CD4-positive, alpha-beta memory T cell (primary cell): ENCODE measurements at places on chromosomes 3 and 15. TPM values are rescaled to one million over a fixed set of nuclear protein-coding genes. Genes with fewer than 3 reads are reported as not detected.

Gene AQR
- 42.8 TPM for total RNA-seq

Gene ECE2
- total RNA-seq = not detected

Gene STRIT1
- total RNA-seq = not detected

Gene LCTL
- total RNA-seq = not detected

DNA sequence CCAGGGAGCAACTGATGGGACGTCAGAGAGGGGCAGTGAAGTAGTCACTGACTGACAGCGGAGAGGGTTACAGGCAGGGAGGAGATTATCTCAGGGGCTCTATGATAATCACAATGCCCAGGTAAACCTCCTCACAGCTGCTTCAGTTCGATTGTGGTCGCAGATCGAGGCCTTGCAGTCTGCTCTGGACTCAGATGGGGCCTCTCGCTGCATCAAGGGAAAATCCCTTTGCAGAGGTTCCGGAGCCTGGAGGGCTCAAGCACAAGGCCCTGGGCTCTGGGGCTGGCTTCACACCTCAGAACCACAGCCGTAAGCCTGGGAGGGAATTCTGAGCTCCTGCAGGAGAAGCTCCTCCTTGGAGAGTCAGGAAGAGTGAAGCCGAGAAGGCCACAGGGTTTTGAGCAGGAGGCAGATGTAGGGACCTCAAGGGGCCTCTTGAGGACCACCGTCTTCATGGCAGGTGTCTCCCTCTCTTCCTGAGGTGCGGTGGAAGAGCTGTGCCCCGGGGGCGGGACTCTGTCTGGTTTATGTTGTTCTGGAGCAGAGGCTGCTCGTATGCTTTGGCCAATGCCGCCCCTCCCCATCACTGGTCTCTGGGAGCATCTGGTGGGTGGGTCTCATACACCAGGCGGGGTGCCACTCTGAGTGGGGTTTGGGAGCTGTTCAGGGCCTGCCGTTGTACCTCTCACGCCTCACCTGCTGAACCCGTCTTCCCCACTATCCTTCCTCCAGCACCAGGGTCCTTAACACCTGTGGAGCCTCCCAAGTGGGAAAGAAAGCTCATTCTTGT is 19.5 kb upstream of the SNRPA1 start:
- no peak for DNase-seq

GRCh38 chr3:125431391-125431790 is 56.3 kb upstream of the ZNF148 start:
- no peak for DNase-seq

- no peak for DNase-seq
Measured at GRCh38 chr3:36964817-36965216, 20.0 kb upstream of the TRANK1 start.

DNA sequence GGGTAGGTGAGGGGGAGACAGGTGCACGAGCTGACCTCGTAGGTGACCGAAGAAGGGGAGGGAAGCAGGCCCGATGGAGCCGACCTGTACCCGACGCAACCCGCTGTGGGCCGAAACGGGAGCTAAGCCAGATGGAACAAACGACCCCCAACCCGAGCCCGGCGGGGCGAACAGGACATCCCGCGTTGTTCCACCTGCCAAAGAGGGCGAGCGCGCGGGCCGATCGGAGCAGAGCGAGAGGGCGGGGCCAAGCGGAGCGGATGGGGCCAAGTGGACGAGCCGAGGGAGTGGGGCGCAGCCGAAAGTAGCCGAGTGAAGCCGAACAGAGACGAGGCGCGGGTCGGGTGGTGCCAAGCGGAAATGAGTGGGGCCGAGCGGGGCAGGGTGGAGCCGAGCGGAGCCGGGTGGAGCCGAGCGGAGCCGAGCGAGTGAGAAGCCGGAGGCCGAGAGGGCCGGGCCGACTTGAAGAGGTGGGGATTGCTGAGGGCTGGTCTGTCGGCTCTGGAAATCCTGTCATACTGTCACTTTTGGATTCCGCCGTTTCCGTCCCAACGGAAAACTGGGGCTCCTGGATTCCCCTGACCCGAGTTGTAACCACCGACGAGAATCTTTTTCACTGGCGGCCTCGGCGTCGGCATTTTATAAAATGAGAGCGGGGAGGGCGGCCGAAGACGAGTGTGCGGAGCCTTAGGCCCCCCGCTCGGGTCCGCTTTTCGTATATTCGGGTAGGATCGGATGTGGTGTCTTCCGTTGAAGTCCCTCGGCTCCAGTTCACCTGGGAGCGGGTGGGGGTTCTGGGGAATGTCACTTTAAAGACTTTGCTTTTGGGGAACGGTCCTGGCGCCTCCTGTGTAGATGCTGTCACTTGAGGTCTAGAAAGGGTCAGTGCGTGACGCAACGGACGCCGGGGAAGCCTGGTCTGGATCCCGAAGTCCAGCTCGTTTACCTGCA is 15.6 kb upstream of the WNT7A start:
- DNase-seq = peak; percentile 93

GRCh38 chr15:41051139-41051538 is 64.9 kb downstream of the INO80 start:
- DNase-seq = no peak

DNA sequence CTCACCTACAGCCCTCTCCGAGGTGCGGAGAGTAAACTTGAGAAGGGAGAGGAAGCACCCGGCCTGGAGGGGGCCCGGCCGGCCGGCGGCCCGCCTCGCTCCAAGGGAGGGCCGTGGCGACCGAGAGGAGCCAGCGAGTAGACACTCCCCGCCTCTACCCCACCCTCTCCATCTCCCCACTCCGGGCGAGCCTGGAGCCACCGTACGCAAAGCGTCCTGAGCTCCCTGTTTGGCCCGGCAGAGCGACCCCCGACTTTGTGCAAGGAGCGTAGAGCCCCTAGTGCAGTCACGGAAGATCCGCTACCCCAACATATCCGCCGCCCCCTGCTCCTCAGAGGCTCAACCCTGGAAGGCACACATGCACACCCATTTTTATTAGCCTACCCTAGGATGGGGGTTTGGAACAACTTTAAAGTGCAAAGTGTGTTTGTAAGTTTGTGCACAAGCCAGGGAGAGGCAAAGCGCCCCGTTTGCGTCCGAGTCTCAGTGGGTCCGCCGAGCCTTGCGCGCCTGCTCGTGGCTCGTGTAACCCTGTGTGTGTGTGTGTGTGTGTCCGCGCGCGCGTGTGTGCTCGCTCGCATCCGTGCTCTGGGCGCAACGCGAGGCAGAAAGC is 508 bp upstream of the SMAD6 start:
- peak; percentile 51 for DNase-seq

GRCh38 chr3:170961616-170962400 is 53.4 kb upstream of the EIF5A2 start:
- DNase-seq = peak; percentile 15

- DNase-seq = no peak
Measured at GRCh38 chr3:17047162-17047561, 162.4 kb downstream of the PLCL2 start.

- no peak for DNase-seq
Measured at GRCh38 chr3:22996920-22997571, 206.1 kb upstream of the UBE2E2 start.

DNA sequence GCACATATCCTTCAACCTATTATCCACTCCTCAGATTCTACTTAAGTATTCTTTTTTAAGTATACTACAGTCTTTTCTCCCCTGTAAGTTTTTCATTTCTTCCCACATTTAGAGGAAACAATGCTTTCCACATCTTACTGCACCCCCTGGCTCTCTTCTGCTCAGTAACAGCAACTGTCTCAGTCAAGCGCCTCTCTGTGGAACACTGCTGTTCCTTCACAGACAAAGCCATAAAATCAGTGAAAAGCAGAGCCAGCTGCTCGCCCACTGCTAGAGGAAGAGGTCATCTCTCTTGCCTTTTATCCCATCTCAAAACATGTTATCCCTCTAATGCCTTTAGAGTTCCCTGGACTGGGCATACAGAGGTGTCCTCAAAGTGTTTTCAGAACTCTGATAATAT is 24.8 kb downstream of the SERP1 start:
- no peak for DNase-seq
